AG20443 (cell line): ENCODE measurements at places on chromosomes 6 and 20.

DNA sequence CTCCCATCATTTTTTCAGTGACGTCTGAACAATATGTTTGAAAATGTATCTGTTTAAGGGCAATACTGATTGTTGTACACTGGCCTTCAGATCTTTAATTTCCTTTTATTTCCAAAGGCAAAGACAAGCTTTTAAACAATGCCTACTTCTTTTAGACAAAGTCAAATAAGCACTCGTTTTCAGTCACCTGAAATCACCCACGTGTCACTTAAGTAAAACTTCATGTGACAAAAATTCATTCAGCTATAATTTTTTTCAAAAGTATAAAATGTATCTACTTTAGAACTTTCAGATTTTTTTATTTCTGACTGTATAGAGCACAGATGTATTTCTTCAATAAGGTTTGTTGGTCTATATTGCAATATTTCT is 113.5 kb upstream of the BEND6 start:
- no peak for DNase-seq

DNA sequence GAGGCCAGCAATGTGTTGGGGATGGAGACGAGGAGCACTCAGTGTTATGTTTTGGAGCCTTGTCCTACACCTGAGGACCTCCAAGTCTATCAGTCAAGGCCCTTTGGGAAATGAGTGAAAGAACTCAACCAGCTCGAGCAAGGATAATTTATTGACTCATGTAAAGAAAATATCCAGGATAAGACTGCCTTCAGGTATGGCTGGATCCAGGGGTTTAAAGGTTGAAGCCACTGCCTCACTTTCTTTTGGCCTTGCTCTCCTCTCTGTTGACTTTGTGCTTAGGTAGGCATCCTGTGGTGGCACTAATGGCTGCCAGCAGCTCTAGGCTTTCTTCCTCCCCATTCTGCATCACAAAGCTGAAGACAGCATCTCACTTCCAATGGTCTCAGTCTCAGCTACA is 66.3 kb upstream of the ZNFX1 start:
- no peak for DNase-seq

- DNase-seq = peak; percentile 76
Observed at GRCh38 chr6:108736832-108737231, 111.4 kb upstream of the ARMC2 start.

DNA sequence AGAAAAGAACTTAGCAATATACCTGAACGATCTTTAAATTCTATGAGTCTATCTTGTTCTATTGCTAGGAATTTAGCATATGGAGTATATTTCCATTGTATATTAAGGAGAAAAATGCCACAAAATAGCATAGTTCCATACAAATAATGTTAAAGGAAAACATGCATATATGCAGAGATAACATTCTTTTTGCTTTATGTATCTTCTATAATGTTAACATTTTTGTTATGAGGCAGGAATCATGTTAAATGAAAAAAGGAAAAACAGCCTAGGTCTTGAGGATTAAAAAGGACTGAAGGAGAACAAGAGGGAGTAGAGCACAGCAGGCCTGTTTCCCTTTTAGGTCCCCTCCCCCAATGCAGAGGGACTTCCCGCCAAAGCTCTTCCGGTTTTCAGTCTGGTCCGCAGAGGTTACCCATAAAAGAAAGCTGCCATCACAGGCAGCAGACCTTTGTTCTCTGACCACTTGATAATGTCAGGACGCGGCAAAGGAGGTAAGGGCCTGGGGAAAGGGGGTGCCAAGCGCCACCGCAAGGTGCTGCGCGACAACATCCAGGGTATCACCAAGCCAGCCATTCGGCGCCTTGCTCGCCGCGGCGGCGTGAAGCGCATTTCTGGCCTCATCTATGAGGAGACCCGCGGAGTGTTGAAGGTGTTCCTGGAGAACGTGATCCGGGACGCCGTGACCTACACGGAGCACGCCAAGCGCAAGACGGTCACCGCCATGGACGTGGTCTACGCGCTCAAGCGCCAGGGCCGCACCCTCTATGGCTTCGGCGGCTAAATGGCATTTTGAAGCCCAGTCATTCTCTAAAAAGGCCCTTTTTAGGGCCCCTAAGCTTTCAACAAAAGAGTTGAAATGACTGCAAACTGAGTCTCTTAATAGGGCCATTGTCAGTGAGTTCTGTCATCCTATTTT is 108.4 kb upstream of the PRSS16 start:
- peak; percentile 11 for DNase-seq

DNA sequence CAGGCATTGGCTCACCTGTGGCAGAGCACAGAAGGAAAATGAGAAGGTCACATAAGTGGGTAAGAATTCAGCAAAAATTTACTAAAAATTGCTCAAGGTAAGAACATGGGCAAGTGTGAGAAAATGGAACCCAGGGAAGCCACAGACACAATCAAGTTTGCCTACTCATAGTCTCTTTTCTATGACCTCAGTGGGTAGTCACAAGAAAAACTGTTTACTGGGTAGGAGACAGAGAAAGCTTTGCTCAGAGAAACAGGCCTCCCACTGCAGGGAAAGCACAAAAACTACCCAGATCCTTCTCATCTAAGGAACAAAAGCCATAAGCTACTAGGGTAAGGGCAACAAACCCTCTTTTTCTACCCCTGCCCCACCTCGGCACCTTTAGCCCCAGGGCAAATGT is 35.2 kb downstream of the FAM184A start:
- DNase-seq = no peak
